ENCODE measurements at places on chromosomes 16 and 17.

- DNase-seq: no peak
Measured at GRCh38 chr17:14461227-14461548, 160.3 kb downstream of the HS3ST3B1 start.

- no peak for DNase-seq
Measured at GRCh38 chr17:17420082-17420481, 56.7 kb upstream of the MED9 start.

- no peak for DNase-seq
Measured at GRCh38 chr17:1843947-1844346, 14.1 kb downstream of the RPA1 start.

DNA sequence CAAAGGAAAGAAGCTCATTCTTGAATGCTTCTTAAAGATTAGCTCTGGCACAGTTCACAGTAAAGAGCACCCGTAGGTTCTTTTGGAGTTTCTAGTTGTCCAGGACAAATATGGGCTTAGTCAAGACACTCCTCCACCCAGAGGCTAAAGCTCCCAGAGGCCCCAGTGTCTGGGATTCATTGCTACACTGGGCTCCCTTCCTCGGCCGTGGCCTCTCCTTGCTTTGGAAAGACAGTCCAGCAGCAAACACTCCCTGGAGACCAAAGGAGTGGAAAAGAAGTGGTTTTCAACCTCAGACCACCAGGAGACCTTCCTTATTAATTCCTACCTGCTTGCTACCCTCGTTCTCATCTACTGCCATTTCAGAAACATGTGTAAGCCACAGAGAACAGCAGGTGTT lies 17.1 kb downstream of the PHB1 start:
- DNase-seq: no peak

- no peak for DNase-seq
Measured at GRCh38 chr16:2498531-2499253, 15.1 kb upstream of the ATP6V0C start.

- no peak for DNase-seq
Measured at GRCh38 chr16:52727849-52728248, 180.9 kb upstream of the TOX3 start.

DNA sequence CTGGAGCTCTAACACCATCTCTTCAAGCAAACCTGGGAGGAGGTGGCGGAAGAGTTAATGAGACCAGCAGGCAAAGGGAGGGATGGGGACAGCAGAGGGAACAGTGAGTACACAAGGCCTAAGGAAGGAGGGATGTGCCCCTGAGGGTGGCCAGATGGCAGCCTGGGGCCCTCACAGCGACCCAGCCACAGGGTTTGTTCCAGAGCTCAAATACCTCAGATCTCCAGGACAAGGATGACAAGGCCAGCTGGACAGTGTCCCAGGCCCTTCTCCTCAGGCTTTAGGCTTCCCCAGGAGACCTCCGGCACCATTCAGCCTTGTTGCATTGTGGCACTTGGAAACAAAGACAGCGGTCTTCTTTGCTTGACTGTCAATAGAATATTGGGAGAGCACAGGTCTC lies 14.9 kb downstream of the CDIP1 start:
- no peak for DNase-seq

DNA sequence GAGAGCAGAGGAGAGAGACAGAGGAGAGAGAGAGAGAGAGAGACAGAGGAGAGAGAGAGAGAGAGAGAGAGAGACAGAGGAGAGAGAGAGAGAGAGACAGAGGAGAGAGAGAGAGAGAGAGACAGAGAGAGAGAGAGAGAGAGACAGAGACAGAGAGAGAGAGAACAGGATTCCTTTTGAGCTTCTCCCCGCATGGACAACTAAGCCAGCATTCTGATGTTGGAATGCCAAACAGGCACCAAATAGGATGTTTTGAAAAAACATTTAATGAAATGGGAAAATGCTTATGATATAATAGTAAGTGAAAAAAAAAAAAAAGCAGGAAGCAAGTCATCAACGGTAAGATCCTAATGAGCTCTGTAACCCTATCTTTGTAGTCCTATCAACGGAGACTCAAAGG lies 60.7 kb downstream of the ARSG start:
- no peak for DNase-seq

GRCh38 chr17:9512323-9513168 lies 63.1 kb downstream of the STX8 start:
- no peak for DNase-seq

DNA sequence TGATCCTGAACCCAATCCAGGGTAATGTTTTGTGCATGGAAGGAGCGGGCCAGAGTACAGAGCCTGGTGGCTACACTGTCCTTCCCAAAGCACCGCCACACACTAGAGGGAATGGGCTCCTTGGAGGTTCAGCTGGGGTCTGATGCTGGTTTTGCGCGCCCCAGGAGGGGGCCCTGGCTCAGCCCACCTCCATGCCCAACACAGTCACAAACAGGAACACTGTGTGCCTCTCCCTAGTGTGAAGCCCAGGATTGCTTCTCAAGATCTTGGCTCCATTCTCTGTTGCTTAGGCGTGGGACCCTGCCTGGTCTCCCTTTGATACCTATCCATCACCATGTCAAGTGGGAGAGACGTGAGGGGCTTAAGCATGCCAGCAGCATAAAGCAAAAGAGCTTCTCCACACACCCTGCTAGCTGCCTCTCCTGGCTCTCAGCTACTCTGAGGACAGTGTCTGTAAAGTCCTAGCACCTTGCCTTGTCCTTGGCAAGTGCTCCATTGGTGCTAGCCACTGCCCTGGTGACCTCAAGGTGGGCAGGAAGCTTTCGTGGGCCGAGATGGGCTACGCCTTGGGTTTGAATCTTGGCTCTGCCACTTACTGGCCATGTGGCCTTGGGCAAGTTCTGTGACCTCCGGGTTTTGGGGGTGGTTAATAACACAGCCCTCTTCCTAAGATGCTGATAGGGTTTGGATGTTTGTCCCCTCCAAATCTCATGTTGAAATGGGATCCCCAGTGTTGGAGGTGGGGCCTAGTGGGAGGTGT lies 122.2 kb downstream of the C16orf78 start:
- no peak for DNase-seq
